ENCODE measurements at places on chromosomes 2 and 18.

DNA sequence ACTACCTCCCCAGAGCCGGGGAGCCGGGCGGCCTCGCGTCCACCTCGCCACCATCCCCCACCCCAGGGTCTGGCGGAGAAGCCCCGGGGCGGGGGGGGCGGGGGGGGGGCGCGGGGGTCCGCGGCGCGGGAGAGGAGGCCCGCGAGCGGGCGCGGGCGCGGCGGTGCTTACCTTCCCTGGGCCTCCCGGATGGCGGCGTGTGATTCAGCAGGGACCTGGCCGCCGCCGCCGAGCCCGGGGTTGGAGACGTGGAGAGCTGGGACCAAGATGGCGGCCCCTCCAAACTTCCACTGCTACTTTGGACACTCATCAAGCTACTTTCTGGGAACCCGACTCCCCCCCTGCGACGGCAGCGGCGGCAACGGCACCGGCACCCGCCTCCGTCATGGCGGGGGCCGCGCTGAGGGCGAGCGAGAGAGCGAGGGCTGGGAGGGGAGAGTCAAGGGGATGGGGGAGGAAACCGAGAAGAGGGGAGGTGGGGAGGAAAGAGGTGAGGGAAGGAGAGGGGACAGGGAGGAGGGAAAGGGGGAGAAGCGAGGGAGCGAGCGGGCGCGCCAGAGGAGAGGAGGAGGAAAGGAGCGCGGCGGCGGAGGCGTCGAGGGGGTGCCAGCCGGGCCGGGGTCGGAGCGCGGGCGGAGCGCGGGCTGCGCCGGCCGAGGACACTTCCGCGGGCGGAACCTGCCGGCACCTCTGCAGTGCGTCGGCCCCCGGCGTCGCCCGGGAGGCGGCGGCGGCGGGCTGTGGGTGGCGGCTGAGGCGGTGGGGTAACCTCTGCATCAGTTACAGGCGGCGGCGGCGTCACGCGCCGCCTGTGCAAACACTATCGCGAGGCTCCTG lies at the start of gene TLK1:
TSS of gene TLK1 (minus strand) at position 775 of the 837 bp plus-strand sequence. CDS start at position 310, 465 bp downstream.
- peak; percentile 72 for DNase-seq

DNA sequence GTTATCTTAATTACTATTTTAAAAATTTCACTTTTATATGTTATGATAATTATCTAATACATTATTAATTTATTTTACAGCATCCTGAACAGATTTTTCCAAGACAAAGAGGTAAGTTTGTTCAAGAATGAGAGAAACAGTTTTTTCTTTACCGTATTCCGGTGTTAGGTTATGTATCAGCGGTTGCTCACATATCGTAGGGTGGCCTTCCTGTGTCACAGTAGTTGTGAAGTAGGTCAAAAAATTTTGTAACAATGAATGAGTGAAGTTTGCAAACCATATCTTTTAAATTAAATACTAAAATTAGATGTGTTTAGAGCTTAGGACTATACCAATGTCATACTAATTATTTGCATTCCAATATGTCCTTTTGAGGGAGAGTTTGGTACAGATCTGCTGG lies 33.5 kb downstream of the MRPS9 start:
- DNase-seq: no peak

- no peak for DNase-seq
These were observed 10.5 kb upstream of the NOL10 start for GRCh38 chr2:10700078-10700803.

DNA sequence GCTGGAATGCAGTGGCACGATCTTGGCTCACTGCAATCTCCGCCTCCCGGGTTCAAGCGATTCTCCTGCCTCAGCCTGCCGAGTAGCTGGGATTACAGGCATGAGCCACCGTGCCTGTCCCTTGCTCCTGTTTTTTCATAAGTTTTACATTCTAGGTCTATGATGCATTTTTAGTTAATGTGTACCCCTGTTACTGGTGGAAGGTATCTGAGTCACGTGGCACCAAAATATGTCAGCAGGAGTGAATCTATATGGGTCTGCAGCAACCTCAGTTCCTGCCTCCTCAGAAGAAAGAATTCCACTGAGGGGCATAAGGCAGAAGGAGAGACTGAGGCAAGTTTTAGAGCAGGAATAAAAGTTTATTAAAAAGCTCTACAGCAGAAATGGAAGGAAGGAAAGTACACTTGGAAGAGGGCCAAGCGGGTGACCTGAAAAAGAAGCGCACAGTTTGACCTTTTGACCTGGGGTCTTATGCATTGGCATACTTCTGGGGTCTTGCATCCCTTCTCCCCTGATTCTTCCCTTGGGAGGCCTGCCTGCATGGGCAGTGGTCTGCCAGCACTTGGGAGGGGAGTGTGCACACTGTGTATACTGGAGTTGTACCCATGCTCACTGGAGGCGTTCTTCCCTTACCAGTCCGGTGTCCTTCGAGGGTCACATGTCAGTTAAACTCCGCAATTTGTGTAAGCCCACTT lies 1.1 kb upstream of the MFSD2B start:
- DNase-seq: no peak

GRCh38 chr2:240928476-240929363 lies 22.6 kb downstream of the CROCC2 start:
- peak; percentile 9 for DNase-seq

DNA sequence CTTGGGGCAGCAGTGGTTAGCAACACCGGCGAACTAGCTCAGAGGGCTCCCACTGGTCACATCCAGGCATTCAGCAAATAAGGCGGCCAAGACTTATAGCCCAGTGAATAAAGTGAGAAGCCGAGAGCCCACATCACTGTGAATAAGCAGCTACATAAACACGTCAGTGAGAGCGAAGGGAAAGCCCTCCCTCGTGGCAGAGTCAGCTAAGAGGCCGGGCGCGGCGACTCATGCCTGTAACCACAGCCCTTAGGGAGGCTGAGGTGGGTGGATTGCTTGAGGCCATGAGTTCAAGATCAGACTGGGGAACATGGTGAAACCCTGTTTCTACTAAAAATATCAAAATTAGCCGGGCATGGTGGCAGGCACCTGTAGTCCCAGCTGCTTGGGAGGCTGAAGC lies 5.2 kb downstream of the D2HGDH start:
- DNase-seq: no peak

DNA sequence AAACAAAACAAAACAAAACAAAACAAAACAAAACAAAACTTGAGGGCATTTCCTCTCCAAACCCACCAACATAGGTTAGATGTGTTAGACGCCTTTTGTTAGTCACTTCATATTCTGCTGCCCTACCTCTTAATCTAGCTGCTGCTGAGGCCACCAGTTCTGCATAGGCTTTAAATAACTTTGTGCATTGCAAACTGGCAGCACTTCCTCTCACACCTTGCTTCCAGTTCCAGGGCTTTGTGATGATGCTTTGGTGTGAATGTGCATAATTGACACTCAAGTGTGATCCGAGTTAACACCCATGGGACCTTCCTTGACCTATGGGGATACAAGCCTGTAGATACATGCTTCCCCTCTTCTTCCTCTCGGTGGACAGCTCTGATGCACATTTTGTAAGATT lies 2.3 kb upstream of the SERPINB11 start:
- DNase-seq: no peak

DNA sequence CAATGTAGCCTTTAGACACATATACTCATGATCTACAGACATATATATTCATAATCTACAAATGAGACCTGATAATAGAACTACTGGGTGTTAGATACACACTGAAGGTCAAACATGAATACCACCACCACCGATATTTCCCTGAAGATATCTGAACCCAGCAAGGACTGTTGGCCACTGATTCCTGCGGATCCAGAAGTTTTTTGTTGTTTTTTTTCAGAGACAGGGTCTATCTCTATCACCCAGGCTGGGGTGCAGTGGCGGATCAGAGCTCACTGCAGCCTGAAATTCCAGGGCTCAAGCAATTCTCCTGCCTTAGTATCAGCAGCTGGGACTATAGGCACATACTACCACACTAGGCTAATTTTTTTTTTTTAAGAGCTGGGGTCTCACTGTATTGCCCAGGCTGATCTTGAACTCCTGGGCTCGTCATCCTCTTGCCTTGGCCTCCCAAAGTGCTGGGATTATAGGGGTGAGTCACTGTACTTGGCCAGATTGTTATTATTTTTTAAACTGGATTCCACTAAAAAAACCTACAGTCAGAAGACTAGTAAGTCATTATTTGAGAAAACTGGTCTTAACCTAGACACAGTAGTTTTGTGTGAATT lies 1.8 kb downstream of the METTL5 start:
- no peak for DNase-seq

GRCh38 chr2:237025090-237025865 lies 60.4 kb upstream of the COPS8 start:
- DNase-seq: no peak

- DNase-seq: no peak
These were observed 137.5 kb upstream of the BARD1 start for GRCh38 chr2:214946949-214947348.

- no peak for DNase-seq
These were observed 38.5 kb downstream of the ASXL3 start for GRCh38 chr18:33616556-33616955.

DNA sequence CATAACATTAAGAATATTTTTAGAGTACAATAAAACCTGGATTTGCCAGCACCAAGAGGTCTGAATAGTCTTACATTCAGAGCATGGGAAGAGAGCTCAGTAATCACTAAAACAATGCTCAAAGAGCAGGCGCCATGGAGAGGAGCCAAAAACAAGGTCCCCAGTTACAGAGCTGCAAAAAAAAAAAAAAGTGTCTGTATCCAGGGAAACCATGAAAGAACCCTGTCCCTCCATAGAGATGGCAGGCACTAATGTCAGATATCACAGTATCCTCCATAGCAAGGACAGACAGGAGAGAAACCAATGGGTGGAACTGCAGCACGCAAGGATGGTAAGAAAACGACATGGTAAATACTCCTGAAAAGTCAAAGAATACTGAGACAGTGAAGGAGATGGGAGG lies 19.5 kb downstream of the FBXO15 start:
- no peak for DNase-seq

DNA sequence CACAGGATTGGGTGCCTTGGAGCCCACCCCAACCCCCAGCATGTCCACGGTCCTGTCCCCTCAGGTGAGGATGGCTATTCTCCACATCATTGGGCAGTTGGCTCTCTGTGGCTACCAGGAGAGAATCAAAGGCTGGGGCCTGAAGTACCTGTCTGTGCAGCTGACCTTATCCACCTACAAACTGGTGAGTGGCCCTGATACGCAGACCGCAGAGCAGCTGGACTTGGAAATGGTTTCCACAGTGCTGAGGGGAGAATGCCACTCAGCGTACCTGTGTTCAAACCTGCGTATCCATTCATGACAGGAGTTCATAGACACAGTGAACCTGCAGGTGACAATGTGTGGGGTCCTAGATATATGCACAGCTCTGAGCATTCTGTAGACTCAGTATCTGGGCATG lies 21.6 kb downstream of the MROH2A start:
- no peak for DNase-seq

DNA sequence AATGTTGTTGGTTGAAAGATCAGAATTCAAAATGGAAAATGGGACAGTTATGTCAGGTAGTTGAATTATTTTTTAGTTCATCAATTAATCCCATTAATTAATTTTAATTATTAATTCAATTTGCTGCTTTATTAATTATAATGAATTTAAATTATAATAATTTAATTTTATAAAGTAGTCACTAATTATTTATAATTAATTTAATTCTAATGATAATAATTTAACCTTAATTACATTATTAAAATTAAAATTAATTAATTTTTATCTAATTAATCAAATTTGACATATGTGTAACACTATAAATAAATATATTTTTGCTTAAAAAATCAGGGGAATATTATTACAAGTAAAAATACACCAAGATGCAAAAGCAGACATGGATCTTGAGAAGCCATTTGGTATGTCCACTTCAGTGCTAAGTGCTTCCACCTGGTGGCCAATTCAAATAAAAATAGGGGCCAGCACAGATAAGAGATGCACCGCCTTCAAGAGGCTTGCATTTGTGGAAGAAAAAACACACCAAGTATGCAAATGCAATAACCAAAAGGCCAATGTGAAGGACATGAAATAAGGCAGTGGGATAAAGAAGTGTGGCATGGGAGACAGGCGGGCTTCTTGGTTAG lies 73.2 kb downstream of the MBP start:
- DNase-seq: peak; percentile 77

- no peak for DNase-seq
These were observed 55.3 kb upstream of the SERPINE2 start for GRCh38 chr2:224094413-224094812.

DNA sequence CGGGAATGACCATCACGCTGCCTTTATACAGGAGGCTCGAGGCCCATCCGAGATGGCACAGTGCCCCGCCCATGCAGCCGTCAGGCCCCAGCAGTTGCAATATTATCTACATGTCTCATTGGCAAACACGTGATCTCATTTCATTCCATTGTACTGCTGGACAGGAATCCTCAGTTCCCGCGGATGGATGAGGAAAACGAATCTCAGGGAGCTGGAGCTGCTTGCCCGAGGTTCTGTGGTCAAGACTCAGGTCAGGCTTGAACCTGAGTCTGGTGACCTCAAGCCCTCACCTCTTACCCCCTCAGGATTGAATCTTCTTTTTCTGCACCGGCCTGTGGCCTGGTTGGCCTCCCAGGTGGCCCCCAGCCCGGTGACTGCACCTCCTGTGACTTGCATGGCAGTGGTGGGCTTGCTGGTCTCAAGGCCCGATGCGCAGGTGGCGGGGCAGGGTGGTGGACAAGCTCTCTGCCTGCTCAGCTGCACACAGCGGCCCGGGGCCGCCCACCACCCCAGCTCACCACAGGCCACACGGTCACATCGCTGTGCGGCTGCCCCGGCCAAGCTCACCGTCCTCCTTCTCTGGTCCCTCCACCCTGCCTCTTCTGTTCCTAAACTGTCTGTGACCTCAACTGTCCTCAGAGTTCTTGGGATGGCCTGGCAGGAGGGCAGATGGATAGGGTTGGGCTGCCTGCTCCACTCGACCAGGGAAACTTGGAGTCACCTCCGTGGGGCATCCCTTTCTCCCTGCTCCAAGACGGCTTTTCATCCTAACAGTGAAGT lies 52.0 kb upstream of the HS6ST1 start:
- no peak for DNase-seq

GRCh38 chr18:33761363-33761762 lies 183.3 kb downstream of the ASXL3 start:
- peak; percentile 15 for DNase-seq

DNA sequence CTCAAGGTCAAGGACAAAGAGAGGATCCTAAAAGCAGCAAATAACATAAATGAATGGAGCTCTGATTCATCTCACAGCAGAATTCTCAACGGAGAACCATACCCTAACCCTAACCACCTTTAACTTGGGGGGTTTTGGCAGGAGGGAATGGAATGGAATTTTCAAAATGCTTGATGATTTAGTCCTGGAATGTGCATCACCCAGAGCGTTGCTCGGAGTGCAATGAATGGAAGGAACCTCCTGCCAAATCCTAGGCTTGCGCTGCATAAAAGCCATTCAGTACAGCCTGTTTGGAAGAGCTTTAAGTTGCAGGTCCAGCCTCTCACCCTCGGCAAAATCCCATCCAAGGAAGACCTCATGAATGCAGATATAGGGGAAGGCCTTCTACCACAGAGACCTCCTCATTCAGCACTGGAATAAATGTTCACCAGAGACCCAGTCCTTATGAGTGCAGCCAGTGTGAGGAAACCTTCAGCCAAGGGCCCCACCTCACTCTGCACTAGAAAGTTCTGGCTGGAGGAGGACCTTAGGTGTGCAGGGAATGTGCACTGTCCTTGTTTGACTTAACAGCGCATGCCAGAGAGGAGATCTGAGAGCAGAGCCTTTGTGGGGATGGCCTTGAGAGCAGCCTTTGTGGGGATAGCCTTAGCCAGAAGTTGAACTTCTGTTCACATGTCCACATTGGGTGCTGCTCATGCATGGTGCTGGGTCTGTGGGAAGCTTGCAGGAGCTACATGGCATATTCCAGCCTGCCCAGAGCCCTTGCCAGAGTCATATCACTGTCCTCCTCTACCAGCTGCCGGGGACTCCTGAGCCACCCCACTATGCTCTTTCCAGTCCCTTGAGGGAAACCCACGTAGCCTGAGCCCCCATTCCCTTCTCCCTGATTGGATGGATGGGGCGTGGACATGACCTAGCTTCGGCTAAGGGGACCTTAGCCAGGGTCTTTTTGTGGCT lies 30.5 kb downstream of the ASB1 start:
- no peak for DNase-seq
